ENCODE measurements at places on chromosomes 3 and 15. TPM values are rescaled to one million over a fixed set of nuclear protein-coding genes. Genes with fewer than 3 reads are reported as not detected.

The KY gene
- total RNA-seq, result 0.08 TPM

The ATP13A5 gene
- total RNA-seq, result not detected

The SLC22A13 gene
- total RNA-seq, result not detected

The CHRFAM7A gene
- 3.8 TPM for total RNA-seq

The ARHGAP31 gene
- total RNA-seq, result 0.96 TPM

The MFN1 gene
- 18.9 TPM for total RNA-seq

The CLDN18 gene
- not detected for total RNA-seq

The MORC1 gene
- total RNA-seq, result not detected

The TWF2 gene
- 67.0 TPM for total RNA-seq

The CAPN3 gene
- total RNA-seq, result not detected

The LRRC31 gene
- total RNA-seq, result not detected

The ALPK3 gene
- total RNA-seq, result 0.03 TPM

The CRABP1 gene
- total RNA-seq, result 0.71 TPM

The FANCD2OS gene
- total RNA-seq, result not detected

The LAMB2 gene
- total RNA-seq, result 100.0 TPM

The PLOD2 gene
- total RNA-seq, result 136 TPM

The IGSF11 gene
- 3.9 TPM for total RNA-seq

The PRKCD gene
- 17.7 TPM for total RNA-seq

The CYP8B1 gene
- not detected for total RNA-seq

The IQCF5 gene
- total RNA-seq, result not detected

The GRK7 gene
- total RNA-seq, result not detected

The ISLR gene
- 0.39 TPM for total RNA-seq

The GPR171 gene
- not detected for total RNA-seq

The C3orf18 gene
- total RNA-seq, result 2.6 TPM

The RAB6B gene
- total RNA-seq, result 2.4 TPM

The MUC4 gene
- total RNA-seq, result not detected

The ITIH1 gene
- total RNA-seq, result not detected

The GALNT15 gene
- total RNA-seq, result 0.03 TPM

The KBTBD12 gene
- total RNA-seq, result not detected
